ENCODE measurements at places on chromosomes 16 and 17.

DNA sequence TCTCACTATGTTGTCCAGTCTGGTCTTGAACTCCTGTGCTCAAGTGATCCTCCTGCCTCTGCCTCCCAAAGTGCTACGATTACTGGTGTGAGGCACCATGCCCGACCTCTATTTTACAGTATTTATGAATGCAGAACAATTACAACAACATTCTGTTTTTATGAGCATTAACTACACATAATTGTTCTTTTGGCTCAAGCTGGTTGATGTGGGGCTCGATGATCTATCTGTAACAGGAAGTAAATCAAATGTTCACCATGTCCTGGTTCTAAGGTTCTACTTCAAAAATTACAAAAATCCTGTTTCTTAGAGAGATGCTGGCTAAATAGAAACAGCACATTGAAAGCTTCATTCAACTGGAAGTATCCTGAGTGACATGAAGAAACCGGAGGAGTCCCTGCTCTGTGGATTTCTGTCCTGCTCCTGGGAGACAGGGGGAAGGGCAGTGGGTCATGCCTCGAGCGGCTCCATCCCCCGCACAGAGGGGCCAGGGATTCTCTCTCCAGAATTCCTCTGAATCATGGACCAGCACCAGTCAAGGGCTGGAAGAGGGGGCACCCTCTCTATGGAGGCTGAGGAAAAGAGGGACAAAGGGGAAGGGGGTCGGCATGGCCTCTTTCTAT lies 31.5 kb downstream of the FA2H start:
- DNase-seq = no peak

- no peak for DNase-seq
These were observed 31.8 kb downstream of the UBN1 start for GRCh38 chr16:4879049-4879448.

- DNase-seq = no peak
These were observed 508.4 kb upstream of the GOT2 start for GRCh38 chr16:59242556-59242955.

- no peak for DNase-seq
These were observed 55.3 kb downstream of the TBX4 start for GRCh38 chr17:61507383-61508066.

GRCh38 chr17:78808163-78808562 lies 26.1 kb upstream of the CYTH1 start:
- no peak for DNase-seq

DNA sequence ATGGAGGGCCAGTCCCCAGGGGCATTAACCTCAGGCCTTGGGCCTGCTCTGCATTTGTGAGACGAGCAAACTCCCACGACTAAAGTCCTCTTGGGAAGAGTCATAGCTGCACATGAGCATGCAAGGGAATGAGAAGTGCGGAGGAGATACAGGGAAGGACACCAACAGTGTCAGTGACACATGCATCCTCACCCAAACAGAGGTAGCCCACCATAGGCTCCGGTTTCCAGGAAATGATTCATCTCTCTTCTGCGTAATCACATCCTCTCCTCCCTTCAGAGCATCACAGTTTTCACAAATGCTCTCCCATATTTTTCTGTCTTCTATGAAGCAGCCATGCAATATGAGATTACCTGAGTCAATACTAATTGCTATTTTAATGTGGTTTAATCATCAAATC lies 725.7 kb upstream of the GOT2 start:
- DNase-seq = no peak

DNA sequence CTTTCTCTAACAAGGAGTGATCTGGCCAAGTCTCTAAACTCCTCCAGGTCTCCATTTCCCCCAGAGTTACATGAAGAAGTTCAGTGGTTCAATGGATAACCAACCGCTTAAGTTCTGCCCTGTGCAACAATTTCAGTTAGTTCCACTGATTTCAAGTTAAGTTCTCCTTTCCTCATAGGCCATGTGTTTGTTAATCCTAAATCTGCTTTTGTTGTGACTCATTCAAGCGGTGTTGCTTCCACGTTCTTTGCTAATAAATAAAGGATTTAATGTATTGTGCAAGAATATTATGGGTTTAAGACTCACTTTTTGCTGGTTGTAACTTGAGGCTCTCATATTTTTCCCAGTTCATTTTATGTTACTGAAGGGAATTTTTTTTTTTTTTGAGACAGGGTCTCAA lies 36.3 kb downstream of the GNA13 start:
- DNase-seq = peak; percentile 97

DNA sequence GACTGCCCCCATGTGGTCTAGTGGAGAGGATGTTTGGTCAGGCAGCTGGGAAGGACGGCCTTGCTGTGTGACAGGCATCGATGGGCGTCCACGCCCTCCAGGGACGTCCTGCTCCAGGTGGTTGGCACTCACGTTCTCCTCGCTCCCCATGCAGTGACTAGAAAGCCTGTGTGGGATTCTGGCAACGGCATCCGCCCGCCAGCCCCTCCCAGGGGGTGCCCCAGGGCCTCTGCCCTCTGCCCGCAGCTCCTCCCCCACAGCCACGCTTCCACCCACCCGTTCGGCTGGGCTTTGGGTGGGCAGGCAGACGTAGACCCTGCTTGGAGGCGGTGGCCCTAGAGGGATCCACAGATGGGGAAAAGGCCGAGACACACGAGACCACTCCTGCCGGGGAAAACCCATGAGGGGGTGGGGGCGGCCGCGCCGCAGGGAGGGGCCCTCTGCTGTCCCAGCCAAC lies 4.7 kb upstream of the IL17C start:
- DNase-seq = peak; percentile 49

GRCh38 chr17:82361885-82362633 lies 3.0 kb downstream of the TEX19 start:
- DNase-seq = no peak

GRCh38 chr17:51527225-51527982 lies 267.1 kb downstream of the UTP18 start:
- no peak for DNase-seq

DNA sequence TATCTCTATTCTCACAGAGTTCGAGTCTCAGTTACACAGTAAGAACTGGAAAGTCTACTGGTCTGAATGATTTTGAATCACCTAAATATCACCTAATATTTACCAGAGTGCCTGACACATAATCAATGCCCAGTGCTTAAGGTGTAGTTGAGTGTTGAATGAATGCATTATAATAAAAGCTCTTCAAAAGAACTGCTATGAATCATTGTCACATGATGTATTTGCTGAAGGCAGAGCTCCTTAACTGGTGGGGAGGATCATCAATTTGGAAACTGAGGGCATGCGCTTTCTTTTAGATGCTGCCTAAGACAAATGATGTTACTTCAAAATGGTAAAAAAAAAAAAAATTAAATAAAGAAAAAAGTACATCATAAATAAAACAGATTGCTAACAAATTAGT lies 359.4 kb upstream of the KIF2B start:
- peak; percentile 31 for DNase-seq

GRCh38 chr16:31270795-31271194 lies 11.0 kb downstream of the ITGAM start:
- DNase-seq = no peak

DNA sequence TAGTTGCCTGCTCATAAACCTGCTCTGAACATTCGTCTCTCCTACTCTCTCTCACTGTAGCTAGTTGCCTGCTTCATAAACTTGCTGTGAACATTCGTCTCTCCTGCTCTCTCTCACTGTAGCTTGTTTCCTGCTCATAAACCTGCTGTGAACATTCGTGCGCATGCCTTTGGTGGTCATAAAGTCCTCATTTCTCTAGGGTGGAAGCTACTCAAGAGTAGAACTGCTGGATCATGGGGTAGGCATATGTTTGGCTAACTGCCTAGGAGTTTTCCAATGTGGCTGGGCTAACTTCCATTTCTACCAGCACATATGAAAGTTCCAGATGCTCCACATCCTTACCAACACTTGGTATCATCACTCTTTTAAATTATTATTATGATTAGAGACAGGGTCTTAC lies 174.6 kb upstream of the RPH3AL start:
- DNase-seq = no peak
